Stimulated activated CD4-positive, alpha-beta T cell treated with anti-CD3 and anti-CD28 coated beads, Interleukin-12 subunit alpha, Interleukin-12 subunit beta, amount 100 ng/mL, for 48 hours (primary cell): ENCODE measurements at places on chromosomes 7 and 10.
A peak's percentile ranks its signal among the peaks of the same experiment; 100 is the strongest.

GRCh38 chr7:123533929-123534382, 439 bp downstream of the IQUB start:
- peak; percentile 8 for DNase-seq

- DNase-seq, result no peak
These were observed 1196.9 kb downstream of the SORCS3 start for GRCh38 chr10:105837951-105838350.

- DNase-seq, result no peak
These were observed 59.1 kb upstream of the PPP2R2D start for GRCh38 chr10:131841661-131842139.

- no peak for DNase-seq
These were observed 22.6 kb downstream of the MYL10 start for GRCh38 chr7:101606498-101606923.

- DNase-seq, result no peak
These were observed 116.0 kb upstream of the PFKP start for GRCh38 chr10:2951235-2951835.

DNA sequence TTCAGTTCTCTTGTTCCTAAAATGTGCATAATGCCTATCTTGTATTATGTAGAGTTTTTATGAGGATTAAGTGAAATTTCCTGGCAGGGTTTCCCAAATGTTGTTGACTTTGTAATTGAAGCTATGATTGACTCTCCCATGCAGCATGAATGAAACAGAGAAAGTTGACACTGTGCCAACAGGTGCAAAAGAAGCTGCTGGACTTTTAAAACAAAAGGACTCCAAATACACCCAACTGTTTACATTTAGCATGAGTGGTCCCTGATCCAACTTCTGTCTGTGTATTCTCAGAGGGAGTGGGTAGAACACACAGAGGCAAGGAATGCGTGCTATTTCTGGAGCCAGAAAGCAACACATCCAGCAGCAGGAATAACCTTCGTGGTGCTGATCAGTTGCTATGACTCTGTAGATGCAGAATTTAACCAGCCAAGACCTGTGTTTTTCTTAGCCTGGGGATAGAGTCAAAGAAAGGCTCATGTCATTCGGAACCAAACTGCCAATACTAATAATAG, 14.4 kb upstream of the RBM20 start:
- no peak for DNase-seq

DNA sequence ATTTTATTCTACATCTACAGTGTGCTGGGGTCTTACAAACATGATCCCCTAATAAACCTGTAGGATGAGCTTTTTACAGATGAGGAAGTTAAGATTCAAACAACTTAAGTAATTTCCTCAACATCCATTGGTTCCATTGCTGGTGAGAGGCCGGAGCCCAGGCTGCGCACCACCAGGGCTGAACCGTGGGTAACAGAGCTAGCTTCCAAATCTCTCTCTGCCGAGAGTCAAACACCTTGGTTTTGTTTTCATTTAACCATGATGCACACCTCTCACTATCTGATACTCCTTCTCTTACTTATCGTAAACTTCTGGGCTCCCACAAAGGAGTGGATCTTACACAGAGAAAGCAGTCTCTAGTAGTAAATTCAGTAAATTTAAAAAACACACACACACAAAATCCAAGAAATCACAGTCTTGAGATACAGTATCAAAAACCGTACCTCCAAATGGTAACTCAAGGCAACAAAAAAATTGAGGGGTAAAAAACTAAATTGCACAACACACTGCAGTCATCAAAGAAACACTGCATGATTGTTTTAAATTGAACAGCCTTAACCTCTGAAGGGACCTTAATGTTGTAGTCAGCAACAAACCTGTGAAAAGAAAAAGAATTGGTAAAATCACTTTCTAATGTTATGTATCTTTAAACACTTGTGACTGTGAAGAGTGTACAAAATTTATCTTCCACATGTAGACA, 20.5 kb downstream of the SGMS1 start:
- DNase-seq, result no peak

DNA sequence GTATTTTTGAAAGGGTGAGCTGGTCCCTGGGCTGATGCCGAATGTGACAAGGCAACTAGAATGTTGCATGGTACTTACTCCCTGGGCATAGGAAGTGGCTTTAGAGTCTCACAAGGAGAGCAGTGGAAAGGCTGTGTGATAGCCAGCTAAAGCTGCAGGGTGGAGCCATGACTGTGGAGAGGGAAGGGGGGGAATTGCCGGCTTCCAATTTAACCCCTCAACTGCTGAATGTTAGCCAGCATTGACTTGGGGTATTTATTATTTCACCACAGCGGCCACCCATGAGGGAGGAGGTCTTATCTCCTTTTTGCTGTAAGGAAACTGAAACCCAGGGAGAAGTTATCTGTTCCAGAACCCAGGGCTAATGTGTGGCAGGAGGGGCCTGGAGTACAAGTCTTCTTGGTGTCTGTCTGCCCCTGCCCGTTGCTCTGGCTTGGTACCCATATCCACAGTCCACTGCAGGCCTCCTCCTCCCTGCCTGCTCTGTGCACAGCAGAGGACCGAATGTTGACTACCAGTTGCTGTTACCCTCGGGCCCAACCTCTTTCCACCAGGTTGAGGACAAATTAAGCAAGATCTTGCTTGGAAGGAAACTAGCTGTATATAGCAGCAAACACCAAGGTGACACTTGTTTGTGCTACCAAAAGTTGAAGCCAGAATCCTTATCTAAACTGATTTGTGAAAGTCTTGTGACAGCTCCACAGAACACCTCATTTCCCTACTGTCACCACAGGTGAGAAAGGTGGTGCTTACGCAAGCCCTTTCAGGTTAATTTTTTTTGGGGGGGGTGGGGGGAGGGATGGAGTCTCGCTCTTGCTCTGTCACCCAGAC, 37.6 kb downstream of the WBP1L start:
- DNase-seq, result no peak

DNA sequence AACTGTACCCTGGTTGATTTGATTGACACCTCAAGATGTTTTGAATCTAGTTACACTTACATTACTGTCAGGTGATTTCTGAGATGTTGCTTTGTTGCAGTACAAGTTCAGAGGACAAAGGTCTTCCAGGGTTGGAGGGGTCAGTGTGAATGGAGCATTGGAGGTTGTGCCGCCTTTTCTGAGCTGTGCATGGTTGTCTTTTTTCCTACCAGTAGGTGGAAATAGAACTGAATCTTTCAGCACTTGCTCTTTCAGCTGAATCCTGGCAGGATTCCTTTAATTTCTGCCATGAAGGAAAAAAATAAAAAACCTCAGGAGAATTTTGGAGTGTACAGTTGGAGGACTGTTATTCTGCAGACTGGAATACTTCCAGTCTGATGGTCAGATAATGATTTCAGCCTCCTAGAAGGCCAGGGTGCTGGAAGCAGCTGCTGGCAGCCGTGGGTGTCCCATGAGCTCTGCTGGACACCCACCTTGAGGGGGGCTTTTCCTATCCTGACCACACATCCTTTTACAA, 82.7 kb downstream of the PLCE1 start:
- DNase-seq, result no peak

- DNase-seq, result peak; percentile 5
These were observed 485 bp downstream of the ALOX5 start for GRCh38 chr10:45374350-45375052.

DNA sequence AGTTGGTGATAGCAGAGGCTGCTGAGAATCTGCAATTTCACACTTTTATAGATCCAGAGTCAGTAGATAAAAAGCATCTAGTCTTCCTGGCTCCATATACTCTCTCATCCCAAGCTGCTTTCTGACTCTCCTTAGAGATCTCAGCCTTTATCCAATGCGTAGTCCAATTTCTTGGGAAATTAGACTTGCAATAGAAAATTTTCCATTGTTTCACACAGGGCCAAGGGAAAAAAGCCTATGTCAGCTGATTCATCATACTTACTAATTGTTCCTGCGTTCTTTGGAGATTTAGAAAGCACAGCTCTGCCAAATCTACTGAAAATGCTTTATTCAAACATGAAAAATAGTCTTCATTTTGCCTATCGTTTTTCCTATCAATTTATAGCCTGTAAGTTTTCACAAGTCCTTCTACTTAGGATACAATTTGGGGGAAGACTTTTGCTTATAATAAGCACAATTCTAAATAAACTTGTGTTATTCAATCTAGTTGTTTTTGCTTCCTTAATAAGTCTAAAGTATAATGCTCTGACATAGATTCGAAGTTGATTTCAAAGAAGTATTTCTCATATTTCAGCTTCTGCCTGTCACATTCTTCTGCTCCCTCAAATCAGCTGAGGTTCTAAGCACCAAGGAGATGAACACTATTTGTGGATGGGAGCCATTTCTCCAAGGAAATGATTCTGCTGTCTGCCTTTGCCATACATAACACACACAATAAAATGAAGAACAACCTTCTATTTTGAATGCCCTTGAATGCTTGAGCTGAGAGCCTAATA, 165.4 kb downstream of the ADAM12 start:
- no peak for DNase-seq

DNA sequence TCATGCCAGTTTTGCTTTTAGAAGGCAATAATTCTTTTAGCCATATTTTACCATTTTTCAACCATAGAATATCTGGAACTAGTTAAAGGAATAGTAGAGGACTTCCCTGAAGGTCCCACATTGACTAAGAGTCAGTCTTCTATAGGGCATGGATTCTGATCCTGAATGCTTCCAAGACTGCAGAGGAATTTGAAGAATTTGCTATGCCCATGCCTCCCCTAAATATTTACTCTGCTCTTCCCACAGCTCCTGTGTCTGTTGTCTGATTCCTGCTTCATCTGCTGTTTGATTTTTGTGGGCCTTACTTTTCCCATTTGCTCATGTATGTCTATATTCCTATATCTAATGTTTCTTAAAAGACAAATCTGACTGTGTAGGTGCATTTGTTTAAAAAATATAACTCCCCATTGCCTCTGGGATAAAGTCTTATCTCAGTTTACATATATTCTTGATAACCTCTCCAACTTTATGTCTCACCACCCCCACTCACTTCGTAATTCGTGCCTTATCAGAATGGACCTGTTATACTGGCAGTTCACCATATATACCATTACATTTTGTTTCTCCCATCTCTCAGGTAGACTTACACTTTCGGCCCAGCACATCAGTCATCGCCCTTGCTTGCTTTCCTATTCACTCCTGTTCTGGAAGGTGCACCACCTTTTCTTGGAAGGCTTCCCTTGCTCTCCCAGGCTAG, 33.9 kb downstream of the LRRC4 start:
- no peak for DNase-seq

DNA sequence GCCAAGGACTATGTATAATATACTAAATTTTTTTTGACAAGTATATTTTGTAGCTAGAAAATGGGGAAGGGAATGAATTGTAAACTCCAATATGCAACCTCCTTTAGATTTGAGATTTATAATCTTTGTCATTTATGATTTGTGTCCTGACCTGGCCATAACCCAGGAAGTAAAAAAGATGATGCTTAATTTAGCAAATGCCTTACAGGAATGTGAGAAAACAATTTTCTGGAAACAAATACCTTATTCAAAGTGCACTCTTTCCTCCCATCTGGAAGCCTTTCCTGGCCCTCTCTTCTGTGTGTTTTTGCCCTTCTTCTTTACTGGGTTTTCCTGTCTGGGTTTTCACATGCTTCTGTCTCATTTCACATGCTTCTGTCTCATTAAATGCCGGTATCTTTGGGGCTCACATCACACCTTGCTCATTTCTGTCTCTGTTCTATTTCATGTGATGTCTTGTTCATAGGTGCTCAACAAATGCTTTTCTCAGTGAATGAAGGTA, 149.2 kb downstream of the RAPGEF5 start:
- no peak for DNase-seq

DNA sequence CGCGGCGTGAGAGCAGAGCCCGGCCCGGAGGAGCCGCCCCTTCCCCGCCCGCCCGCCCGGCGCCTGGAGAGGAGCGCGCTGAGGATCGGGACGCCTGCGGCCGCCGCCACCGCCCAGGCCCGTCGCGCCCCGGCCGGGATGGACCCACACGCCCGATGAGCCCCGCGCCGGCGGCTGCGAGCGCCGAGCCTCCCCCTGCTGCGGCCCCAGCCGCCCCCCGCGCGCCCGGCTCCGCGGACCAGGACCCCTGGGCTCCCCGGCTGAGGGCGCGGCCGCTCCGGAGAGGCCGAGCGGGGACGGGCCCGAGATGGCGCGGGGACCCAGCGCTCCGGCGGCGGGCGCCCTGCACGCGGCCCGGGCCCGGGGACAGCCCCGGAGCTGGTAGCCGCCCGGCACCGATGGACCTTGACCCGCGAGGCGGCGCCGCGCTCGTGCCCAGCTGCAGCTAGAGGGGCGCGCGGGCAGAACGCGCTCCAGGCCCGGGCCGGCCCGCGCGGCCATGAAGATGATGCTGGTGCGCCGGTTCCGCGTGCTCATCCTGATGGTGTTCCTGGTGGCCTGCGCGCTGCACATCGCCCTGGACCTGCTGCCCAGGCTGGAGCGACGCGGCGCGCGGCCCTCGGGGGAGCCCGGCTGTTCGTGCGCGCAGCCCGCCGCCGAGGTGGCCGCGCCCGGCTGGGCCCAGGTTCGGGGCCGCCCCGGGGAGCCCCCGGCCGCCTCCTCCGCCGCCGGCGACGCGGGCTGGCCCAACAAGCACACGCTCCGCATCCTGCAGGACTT, 520 bp downstream of the FAM20C start:
- DNase-seq, result no peak

DNA sequence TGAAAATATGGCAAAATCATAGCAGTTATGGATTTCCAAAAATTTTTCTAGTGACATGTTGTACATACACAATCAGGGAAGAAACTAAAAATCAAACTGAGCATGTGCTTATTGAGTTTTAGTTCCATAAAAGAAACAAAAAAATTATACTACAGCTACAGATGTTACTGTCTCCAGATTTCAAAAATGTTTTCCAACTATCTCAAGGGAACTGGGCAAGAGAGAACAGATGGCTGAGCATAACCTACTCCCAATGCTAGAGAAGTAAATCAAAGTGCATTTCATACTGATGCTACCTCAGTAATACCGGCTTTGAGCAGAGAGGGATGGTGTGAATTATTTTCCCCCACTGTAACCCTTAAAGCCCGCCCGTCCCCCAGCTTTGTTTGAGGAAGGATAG, 40.7 kb upstream of the KMT2C start:
- no peak for DNase-seq

GRCh38 chr10:3542185-3542611, 242.8 kb downstream of the KLF6 start:
- DNase-seq, result no peak

GRCh38 chr7:93923296-93923695, 1.8 kb downstream of the GNG11 start:
- DNase-seq, result no peak

DNA sequence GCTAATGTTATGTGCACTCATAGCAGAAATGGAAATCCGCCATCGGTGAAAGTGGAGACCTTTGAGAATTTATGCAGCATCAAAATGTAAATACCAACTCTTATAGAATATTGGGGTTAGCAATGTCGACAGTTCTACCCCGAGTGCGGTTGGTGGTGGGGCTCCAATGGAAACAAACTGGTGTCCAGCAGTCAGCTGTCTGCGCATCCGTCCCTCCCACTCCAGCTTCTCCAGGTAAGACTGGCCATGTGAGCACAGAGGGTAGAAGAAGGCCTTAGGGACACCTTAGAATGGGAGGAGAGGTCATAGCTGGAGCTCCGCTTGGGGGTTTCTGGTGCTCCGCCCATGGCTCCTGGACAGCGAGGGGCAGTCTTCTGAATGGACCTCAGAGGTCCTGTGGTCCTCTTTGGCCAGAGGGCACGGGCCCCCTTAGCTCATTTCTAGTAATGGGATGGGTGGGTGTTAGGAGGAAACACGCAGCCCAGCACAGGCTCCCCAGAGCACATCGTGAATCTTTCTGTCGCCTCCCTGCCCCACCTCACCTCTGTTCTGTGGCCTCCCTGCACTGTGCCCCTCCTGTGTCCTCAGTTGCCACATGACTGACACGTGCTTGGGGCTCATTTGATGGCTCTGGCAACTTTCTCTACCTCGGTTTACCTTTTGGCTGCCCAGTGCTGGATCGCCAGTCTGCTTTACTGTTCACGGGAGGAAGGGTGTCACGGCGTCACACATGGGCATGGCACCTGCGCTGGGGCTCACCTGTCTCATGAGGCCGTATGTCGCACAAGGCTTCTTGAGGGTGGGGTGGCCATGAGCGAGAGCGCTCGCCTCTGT, 50.0 kb downstream of the MGMT start:
- DNase-seq, result no peak
